Stimulated activated CD4-positive, alpha-beta T cell treated with anti-CD3 and anti-CD28 coated beads, Interleukin-4, amount 100 ng/mL, for 4 hours (primary cell): ENCODE measurements at places on chromosomes 7 and 10.

GRCh38 chr10:14839305-14839695 lies 1.2 kb downstream of the HSPA14 start:
- no peak for DNase-seq

- no peak for DNase-seq
These were observed 120.9 kb upstream of the DIP2C start for GRCh38 chr10:810351-810846.

DNA sequence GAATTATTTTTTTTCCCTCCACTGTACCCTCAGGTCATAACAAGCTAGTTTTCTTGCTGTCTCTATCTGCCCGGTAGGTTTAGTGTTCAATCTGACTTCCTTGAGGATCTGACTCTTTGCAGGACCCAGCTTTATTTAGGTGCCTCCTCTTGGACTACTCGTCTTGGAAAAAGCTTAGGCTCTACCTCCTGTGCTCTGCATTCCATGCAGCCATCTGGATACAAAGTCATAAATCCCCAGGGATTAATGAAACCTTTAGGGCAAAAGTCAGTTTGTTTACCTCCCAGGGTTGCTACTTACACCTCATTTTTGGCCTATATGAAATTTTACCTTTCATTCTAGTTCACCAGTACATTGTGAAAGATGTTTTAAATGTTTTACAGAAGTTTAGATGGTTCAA lies 8.0 kb downstream of the STAG3 start:
- no peak for DNase-seq

DNA sequence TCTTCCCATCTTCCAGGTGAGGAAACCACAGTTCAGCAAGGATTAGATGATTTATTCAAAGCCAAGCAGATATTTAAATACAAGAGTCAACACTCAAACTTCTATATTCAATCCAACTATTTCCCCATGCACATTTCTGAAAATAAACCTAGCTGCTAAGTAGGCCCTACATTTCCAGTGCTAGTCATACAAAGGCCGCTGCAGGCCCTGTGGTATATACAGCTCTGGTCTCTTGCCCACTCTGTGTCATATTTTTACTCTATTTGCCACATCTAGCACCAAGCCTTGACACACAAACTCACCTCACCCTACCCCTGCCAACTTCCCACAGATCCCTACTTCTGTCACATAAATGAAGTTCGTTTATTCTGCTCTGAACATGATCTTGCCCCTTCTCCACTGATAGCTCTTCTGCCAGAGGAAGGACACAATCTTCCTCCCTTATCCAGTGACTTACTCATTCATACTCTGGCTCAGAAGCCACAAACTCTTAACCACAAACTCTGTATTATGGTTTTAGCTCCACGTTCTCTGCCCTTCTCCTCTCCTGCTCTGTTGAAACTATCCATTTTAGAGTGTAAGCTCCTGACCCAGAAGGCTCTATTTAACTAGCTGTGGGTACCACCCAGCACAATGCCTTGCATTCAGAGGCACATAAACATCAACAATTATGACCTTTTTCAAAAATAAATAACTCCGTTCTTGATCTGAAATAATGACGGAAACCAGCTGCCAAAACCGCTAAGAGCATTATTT lies 180.7 kb downstream of the CPEB3 start:
- DNase-seq: no peak

- DNase-seq: no peak
These were observed 333 bp upstream of the DDC start for GRCh38 chr7:50565559-50565916.

GRCh38 chr7:117281562-117281961 lies 41.3 kb downstream of the WNT2 start:
- DNase-seq: no peak

GRCh38 chr7:128206017-128206746 lies 34.9 kb upstream of the LEP start:
- DNase-seq: no peak

GRCh38 chr7:150734254-150734653 lies 3.0 kb upstream of the GIMAP5 start:
- no peak for DNase-seq

DNA sequence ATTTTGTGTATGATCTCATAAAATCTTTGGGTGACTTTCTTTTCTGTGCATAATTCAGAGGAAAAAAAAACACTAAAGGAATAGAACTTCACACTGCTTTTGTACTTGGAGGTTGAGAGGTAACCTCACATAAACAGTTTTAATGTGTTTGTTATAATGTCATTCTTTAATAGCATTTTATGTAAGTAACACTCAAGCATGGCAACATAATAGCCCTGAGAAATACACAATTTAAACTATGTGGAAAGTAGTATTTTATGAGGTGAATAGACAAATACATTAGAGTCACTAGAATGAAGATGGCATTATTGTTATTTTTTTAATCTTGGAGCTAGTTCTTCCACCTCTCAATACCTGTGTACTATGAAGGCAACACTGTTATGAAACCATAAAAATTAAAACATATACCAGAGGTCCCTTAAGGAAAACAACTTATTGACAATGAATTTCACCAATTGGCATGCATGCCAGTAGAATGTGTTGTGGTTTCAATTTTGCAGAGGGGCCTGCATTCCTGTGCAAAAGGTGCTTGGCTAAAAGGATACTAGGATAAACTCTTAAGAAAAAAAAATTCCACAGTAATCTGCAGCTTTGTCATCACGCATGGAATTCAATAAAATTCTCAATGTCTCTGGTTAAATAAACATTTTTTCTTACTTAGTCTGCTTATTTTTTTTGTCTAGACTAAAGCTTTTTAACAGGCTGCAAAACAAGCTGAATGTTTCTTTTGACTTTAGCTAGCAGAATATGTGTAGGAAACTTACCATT lies 102.5 kb downstream of the CD36 start:
- DNase-seq: no peak

DNA sequence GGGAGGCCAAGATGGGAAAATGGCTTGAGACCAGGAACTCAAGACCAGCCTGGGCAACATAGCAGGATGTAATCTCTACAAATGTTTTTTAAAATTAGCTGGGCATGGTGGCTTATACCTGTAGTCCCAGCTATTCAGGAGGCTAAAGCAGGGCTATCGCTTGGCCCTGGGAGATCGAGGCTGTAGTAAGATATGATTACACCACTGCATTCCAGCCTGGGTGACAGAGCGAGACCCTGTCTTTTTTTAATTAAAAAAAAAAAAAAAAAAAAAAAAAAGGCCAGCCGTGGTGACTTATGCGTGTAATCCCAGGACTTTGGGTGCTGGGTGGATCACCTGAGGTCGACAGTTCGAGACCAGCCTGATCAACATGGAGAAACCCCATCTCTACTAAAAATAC lies 27.4 kb downstream of the MYOF start:
- DNase-seq: no peak

DNA sequence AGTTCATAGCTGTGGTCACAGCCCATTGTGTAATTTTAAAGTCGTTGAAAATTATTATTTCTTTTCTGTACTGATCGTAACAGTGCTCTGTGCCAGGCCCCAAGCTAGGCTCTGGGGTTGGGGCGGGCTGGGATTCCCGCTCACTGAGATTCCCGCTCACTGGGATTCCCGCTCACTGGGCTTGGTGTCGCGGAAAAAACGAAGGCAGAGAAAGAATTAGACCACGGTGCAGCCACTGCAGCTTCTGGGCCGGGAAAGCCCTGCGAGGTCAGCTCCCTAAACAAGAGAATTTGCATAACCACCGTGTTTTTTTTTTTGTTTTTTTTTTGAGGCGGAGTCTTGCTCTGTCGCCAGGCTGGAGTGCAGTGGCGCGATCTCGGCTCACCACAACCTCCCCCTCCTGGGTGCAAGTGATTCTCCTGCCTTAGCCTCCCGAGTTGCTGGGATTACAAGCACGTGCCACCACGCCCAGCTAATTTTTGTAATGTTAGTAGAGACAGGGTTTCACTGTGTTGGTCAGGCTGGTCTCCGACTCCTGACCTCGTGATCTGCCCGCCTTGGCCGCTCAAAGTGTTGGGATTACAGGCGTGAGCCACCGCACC lies 31.2 kb downstream of the FOXK1 start:
- DNase-seq: no peak

DNA sequence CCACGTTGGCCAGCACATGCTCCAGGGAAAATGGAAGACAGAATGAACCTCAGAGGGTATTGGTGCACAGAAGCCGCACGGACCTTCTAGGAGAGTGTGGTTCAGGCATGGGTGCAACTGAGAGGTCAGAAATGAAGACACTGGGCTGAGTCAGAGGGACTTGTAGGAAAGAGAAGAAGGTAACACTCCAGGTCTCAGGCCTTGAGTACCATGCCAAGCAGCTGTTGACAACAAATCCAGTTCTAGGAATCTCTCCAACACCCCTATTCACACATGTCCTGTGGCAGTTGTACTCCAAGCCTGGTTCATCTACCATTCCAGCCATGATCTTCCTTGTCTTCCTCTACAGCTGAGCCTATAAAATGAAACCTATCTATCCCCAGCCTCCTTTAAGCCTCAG lies 251.6 kb downstream of the USP6NL start:
- DNase-seq: no peak
